ENCODE measurements at places on chromosomes 5 and 9. TPM values are rescaled to one million over a fixed set of nuclear protein-coding genes. Genes with fewer than 3 reads are reported as not detected.

The SLC2A6 gene
- 20.1 TPM for total RNA-seq

The EPB41L4A gene
- total RNA-seq = 32.9 TPM

DNA sequence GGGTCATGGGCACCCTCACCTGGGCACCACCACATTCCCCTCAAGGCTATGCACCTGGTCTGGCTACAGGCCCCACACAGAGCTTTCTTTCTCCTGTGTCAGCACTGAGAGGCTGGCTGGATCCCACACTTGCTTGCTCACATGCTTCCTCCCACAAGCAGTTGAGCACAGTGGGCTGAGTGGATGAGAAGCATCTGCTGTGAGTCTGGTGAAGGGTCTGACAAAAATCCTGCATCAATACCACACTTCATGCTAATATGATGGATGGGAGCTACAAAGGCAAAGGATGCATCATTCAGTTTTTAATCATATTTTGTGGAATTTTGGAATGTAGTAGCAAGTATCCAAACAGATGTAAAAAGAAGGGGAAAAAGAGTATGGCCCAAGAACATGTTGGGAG lies 830.8 kb upstream of the PTPRD start:
- no peaks in the 10 kb centered on the region for H3K4me1 ChIP-seq
- H3K36me3 ChIP-seq = no peaks in the 10 kb centered on the region
- H3K27me3 ChIP-seq = no peaks in the 10 kb centered on the region
- no peak for DNase-seq
- H3K27ac ChIP-seq = no peak overlapping the region
- no peak overlapping the region for H3K4me3 ChIP-seq

GRCh38 chr5:25488119-25488518 lies 843.3 kb upstream of the CDH10 start:
- no peaks in the 10 kb centered on the region for H3K27me3 ChIP-seq
- H3K27ac ChIP-seq = no peak overlapping the region
- no peak overlapping the region for H3K4me3 ChIP-seq
- no peak for DNase-seq
- no peaks in the 10 kb centered on the region for H3K4me1 ChIP-seq
- no peaks in the 10 kb centered on the region for H3K36me3 ChIP-seq

- no peak overlapping the region for H3K27ac ChIP-seq
- peaks cover 17% of the 10 kb centered on the region for H3K4me1 ChIP-seq
- no peak overlapping the region for H3K4me3 ChIP-seq
- no peaks in the 10 kb centered on the region for H3K36me3 ChIP-seq
- DNase-seq = no peak
Observed at GRCh38 chr5:73654171-73654811, 28.3 kb downstream of the ARHGEF28 start.

The TXNDC8 gene
- total RNA-seq = not detected

DNA sequence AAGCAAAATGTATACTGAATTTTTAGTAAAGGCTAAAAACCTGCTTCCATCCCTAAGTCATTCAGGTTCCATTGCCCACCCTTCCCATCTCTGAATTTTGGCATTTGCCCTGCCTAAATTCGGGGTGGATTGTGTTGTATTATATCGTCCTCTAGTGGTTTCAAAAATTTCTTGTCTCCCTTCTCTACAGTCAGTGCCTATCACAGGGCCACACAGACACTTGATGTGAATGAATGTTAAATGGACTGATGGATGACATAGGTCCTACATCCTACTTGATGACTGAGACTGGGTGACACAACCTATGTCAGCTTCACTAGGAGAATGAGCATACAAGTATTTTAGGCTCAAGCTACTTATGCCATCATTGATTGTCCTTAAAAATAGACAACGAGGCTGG lies 45.6 kb upstream of the SLC30A5 start:
- H3K36me3 ChIP-seq = no peaks in the 10 kb centered on the region
- no peak overlapping the region for H3K4me3 ChIP-seq
- no peaks in the 10 kb centered on the region for H3K27me3 ChIP-seq

DNA sequence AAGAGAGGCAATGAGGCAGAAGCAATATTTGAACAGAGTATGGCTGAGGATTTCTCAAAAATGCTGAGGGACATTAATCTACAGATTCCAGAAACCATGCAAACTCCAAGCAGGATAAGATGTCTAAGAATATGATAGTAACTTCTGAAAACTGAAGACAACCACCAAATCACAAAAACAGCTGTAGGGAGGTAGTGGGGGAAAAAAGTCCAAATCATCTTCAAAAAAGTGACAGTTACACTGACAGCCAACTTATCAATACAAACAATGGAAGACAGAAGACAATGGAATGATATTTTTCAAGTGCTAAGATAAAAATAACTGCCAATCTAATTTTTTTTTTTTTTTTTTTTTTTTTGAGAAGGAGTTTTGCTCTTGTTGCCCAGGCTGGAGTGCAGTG lies 30.5 kb downstream of the CMYA5 start:
- DNase-seq = no peak
- H3K4me1 ChIP-seq = no peaks in the 10 kb centered on the region
- no peaks in the 10 kb centered on the region for H3K36me3 ChIP-seq
- H3K4me3 ChIP-seq = no peak overlapping the region

The NIPBL gene
- total RNA-seq = 26.7 TPM
